RPMI7951 (cell line): ENCODE measurements at places on chromosomes 1 and 21. TPM values are rescaled to one million over a fixed set of nuclear protein-coding genes. Genes with fewer than 3 reads are reported as not detected.

DNA sequence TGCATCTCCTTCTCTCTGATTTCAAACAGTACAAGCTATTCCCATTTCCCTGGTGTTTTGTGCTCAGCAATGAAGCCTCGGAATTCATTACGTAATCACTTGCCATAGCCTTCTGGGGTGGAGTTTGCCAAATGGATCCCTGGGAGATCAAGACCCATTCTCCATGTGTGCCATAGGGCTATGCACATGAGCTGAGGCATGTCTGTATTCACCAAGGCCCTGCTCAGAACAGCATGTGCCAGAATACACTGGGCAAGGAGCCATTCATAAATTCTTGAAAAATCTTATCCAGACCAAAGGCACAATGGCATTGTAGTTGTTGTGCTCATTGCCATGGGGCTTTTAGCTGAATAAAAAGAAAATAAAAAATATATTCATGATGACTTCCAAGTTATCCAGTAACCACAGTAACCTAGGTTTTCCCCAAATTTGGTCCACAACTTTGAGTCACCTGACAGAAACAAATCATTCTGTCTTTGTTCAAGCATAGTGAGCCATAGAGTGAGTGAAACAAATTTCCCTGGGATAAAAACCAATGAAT lies 53.0 kb downstream of the CRB1 start:
- DNase-seq = no peak

The UBAP2L gene
- 52.8 and 73.8 TPM in 2 replicates for total RNA-seq

The SPATA46 gene
- total RNA-seq = not detected in 2 replicates

GRCh38 chr1:57019236-57019839 lies 53.5 kb upstream of the C8B start:
- no peak for DNase-seq

- no peak for DNase-seq
Observed at GRCh38 chr21:16538936-16539440, 809.2 kb downstream of the USP25 start.

- no peak for DNase-seq
Observed at GRCh38 chr1:17881761-17882160, 126.6 kb downstream of the ACTL8 start.

- peak; percentile 97 for DNase-seq
Observed at GRCh38 chr1:67735806-67736627, 51.0 kb downstream of the GADD45A start.

DNA sequence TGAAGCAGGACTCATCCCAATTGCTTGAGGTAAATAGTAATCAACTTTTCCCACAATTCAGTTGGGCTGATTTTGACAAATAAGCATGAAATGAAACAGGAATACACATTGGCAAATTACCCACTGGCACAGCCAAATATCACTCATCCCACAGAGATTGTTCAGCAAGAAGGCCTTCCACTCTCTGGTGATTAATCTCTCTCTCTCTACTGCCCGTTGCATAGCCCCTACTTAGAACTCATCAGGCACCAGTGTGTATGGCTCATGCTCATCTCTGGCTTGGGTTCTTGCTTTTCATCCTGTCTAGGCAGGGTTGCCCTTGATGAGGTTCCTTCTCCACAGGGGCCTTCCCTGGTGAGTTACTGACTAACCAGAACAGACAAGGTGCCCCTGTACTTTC lies 1.1 kb downstream of the BSDC1 start:
- no peak for DNase-seq

DNA sequence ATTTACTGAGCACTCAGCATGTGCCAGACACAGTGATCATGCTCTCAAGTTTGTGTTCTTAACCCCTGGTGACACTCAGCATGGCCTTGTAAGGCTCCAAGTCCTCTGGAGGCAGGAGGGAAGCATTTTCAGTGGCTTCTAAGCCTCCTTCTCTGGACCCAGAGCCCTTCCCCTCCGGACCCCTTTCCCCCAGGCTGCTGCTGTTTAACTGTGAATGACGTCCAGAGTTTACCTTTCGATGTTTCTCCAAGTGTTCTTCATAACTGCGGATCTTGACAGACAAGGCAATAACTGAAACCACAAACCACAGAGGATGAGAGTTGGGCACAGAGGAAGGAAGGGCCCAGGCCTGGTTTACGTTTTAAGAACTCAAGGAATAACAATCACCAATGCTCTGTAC lies 6.5 kb downstream of the MRPS15 start:
- DNase-seq = no peak

- DNase-seq = no peak
Observed at GRCh38 chr1:228986093-228986904, 251.0 kb downstream of the RHOU start.

DNA sequence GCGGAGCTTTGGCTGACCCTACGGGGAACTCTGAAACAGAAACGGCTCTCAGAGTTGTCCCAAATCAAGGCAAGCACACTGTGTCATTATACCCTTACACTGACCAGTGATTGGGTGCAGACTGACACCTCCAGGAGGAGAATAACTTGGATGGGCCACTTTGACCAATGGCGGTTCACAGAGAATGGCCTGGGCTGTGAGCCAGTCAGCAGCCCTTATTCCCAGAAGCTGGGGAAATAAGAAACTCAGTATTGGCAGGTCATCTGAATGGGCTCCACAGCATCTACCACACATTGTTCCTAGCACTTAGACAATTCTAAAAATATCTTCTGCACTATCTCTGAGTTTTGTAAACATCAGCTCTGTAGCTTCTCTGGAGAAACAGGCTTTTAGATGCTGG lies 265.2 kb downstream of the ADGRL2 start:
- DNase-seq = no peak

DNA sequence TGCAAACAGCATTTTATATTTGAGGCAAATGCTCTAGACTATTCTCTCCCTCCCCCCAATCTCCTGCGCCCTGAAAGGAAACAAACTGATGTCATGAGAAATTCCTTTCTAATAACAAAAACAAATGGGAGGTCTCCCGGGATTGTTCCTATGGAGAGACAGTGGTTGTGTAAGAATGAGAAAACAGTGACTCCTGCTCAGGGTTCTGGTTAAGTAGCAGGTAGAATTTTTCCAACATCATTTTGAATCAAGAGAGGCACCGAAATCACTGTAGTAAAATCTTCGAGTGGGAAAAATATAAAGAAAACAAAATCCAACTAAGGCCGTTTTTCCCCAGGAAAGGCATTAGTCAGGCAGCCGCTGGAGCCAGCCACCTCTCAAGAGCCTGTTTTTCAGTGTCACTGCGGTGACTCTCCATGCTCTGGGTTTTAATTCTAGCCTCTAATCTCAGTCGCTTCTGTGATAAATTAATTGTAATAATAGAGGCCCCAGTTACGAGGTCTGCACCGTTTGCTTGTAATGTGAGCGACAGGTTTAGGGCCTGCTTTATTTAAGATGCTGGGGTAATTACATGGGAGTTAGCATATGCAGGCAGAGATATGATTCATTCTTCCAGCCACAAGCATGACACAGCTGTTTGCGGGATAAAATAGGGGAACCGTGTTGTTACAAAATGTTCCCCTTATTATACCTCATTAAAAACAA lies 80.3 kb downstream of the RNF220 start:
- DNase-seq = peak; percentile 74

DNA sequence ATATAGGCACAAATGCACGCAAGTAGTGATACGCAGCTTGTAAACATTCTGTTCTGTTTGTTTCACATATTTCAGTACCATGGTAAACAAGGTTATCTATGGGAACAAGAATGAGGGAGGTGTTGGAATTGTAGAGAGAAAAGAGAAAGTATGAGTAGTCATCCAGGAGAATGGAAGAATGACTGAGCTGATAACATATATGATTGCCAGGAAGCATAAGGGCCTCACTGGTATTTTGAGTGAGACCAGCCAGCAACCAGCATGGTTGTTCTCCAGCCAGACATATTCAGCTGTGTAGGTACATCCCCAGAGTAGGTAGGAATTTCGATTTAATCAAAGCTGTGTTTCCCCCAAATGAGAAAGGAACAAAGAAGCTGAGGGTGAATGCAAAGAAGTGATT lies 58.9 kb upstream of the ARTN start:
- DNase-seq = no peak

- DNase-seq = no peak
Observed at GRCh38 chr1:78918157-78918556, 88.4 kb downstream of the ADGRL4 start.

The SELP gene
- not detected in 2 replicates for total RNA-seq

DNA sequence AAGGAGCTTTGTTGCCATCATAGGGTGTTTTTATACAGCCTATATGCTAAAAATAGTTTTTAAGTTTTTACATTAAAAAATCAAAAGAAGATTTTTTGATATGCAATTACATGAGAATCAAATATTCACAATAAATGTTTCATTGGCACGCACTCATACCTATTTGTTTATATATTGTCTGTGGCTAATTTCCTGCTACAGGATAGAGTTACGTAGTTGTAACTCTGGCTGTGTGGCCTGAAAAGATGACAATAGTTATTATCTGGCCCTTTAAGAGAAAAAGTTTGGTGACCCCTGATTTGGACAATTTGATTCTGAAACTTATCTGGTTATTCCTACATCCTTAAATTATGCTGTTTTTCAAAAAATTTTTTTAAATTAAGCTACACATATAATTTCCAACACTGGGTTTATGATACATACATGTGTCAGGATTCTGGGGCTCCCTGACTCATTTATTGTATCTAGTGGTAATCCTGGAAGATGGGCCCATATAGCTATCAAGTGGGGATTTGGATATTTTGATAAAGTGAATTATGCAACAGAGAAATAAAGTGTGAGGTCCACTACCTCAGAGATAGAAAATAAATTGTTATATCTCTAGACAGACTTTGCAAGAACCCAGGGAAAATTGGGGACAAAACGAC lies 370.2 kb upstream of the LYPLAL1 start:
- no peak for DNase-seq

- no peak for DNase-seq
Observed at GRCh38 chr1:101238031-101238628, 1.3 kb downstream of the S1PR1 start.

The MANEAL gene
- total RNA-seq = 5.6 and 8.2 TPM in 2 replicates

DNA sequence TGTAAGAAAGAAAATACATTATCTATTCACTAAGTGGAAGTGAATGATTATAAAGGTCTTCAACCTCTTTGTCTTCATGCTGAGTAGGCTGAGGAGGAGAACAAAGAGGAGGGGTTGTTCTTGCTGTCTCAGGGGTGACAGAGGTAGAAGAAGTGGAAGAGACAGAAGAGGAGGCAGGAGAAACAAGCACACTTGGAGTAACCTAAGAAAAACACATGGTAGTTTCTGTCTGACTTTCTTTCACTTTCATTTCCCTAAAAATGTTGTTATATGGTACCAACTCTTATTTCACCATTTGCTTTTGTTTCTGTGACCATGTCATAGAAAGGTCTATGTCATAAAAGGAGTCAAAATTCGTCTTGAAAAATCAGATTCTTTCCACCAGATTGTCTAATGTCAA lies 696.6 kb upstream of the BRINP3 start:
- no peak for DNase-seq

The SLC2A5 gene
- 4.3 and 6.9 TPM in 2 replicates for total RNA-seq

DNA sequence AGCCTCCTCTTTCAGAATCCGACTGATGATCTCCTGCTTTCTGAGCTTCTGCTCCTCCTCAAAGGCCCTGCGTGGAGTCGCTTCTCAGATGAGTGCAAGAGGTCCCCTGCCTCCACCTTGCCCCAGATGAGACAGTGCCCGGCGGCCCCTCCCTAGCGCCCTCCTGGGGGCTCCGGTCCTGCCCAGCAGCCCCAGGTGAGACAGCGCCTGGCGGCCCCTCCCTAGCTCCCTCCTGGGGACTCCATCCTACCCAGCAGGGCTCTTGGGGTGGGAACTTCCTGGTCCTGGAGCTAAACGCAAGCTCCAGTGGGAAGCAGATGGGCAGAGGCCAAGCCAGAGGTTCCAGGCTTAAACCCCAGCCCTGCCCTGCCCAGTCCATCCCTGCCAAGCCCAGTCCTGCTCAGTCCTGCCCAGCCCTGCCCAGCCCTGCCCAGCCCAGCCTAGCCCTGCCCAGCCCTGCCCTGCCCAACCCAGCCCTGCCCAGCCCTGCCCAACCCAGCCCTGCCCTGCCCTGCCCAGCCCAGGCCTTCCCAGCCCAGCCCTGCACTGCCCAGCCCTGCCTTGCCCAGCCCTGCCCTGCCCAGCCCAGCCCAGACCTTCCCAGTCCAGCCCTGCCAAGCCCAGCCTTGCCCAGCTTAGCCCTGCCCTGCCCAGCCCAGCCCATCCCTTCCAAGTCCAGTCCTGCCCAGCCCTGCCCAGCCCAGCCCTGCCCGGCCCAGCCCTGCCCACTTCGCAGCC lies 34.6 kb downstream of the CFAP74 start:
- DNase-seq = no peak
